ENCODE measurements at places on chromosomes 3 and 15.
A peak's percentile ranks its signal among the peaks of the same experiment; 100 is the strongest.

DNA sequence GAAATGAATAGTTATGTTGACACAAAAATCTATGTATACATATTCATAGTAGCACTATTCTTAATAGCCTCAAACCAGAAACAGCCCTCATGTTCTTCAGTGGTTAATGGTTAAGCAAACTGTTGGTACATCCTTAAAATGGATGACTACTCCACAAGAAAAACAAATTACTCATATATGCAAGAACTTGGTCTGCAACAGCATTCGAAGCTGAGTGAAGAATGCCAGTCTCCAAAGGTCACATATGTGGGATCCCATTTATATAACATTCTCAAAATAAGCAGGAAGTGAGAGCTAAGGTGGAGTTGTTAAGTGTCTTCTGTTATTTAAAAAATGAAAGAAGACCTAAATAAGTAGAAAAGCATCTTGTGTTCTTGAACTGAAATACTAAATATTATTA lies 365.7 kb downstream of the GABRG3 start:
- no peak for DNase-seq

DNA sequence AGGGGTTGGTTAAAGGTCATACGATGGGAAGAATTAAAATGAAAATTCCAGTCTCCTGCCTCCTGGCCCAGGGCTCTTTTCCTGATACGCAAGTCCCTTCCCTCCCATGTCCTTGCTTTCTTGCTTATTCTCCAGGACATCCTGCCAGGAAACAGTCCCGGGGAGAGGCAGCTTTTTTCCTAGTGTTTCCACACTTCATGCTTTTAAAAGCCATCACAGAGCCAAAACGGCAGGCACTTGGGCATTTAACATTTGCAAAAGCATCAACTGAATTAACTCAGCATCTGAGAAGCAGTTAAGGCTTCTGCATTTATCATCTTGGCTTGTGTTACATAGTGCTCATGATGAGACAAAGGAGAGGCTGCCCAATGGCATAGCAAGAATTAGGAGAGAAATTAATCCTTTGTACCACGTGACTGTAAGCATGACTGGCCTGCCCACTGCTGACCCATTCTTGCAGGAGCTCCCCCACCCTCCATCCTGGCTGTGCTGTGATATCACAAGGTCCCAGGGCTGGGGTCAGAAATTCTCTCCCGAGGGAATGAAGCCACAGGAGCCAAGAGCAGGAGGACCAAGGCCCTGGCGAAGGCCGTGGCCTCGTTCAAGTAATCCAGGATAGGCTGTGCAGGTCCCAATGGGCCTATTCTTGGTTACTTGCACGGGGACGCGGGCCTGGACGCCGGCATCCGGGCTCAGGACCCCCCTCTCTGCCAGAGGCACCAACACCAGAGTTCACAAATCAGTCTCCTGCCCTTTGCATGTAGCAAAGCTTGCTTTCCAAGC lies 21.6 kb upstream of the VILL start:
- DNase-seq = no peak

- no peak for DNase-seq
These were observed 193.1 kb downstream of the ALCAM start for GRCh38 chr3:105559856-105560255.

DNA sequence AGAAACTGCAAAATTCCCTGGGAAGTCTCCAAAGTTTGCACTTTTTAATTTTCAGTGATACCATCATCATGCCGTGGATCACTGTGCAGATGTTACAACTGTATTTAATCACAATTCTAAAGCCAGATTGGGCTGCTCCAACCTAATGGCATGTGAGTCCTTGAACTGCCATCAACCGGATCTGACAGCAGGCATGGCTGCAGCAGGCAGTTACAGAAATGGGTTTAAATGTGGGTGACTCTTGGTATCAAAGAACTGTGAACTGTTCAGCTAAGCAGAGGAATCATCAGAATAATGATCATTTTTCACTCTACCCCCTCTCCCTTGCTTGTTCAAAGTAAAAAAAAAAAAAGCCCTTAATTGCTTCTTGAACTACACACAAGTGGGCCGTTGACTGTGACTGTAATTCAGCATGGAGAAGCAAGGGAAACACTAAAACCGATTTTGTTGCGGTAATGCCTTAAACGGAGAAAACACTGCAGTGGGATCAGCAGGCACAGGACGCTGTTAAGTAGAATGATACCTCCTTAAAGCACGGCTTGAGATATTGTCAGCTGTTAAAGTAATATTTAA lies 152.4 kb downstream of the RORA start:
- peak; percentile 17 for DNase-seq

DNA sequence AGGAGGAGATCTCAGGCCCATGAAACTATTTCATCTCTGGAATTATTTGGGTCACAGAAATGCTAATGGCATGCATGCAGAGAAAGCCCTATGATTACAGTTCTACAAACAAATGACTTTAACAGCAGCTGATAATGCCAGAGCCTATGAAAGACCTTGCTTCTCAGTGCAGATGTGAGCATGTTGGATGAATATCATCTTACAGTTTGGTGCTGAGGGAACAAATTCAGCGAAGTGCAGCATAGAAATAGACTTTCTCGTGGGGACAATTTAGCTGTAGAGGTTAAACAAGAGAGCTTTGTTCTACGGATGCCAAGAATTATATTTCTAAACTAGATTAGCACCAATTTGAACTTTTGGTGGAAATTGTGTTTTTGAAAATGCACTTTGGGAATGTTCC lies 27.7 kb downstream of the PTX3 start:
- DNase-seq = no peak

DNA sequence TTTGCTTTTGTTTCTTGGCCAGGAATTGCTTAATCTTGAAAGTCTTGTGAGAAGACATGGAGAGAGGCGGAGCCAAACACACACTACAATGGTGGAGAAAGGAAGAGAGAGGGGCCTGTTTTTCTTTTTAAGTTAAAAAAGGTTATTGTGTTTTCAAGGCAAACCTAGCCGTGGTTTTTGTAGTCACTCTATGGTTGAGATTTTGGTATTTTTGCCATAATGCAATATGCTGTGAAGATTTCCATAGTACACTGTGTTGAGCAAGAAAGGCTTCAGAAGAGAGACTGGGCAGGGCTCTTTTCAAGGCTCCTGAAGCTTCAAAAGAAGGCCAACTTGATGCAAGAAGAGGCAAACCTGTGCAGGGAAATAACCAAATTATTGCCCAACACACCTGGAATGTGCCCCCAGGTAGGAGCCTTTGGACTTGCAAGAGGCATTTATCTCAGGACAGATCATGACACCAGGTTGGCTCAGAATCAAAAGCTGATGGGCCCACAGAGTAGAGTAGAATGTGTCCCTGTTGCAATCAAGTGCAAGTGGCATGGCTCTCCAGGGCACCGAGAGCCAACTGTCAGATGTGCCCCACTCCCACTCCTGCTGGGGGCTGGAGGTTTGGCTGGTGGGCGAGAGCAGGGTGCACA lies 22.1 kb downstream of the AMOTL2 start:
- DNase-seq = no peak

- DNase-seq = no peak
These were observed 20.4 kb downstream of the BMF start for GRCh38 chr15:40087991-40088928.

GRCh38 chr3:156511987-156512677 lies 42.8 kb downstream of the SSR3 start:
- no peak for DNase-seq

DNA sequence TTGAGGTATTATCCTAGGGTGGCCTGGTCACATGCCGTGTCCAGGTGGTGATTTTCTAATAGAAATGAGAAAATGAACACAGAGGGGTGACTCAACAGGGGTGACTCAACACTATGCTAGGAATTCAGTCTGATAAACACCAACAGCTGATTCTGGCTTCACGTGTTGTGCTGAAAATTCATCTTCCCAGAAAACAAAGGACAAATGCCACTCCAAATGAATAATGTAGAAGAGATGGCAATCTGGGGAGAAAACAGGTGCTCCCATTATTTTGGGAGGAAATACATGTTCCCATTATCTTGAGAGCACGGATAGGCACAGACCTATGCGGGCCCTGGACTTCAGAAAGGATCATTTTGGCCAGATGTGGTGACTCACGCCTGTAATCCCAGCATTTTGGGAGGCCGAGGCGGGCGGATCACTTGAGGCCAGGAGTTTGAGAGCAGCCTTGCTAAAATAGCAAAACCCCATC lies 101.2 kb upstream of the MEX3B start:
- no peak for DNase-seq
